Psoas muscle (tissue), 8 donors: ENCODE measurements at places on chromosomes 3 and 15. TPM values are rescaled to one million over a fixed set of nuclear protein-coding genes. Genes with fewer than 3 reads are reported as not detected.

- DNase-seq = no peak
Measured at GRCh38 chr15:55256281-55257011, 33.2 kb downstream of the RAB27A start.

DNA sequence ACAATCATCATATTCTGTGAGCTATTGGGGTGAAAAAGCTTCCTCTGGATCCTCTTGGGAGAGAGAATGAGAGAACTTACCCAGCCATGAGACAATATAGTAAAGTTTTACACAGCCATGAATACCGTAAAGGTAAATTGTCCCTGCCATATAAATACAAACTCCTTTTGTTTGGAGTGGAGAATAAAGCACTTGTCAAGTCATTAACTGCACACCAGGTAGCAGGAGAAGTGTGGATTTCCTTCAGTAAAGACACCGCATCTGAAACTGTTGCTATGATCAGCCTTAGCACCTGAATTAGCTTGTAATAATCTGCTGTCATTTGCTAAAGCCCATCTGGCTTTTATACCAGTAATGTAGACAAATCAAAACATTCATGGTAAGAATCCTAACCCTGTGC lies 336.6 kb upstream of the SLCO3A1 start:
- DNase-seq = no peak

GRCh38 chr3:53675942-53676341 lies 170.3 kb downstream of the CHDH start:
- DNase-seq = no peak

- no peak for DNase-seq
Measured at GRCh38 chr3:120332646-120333045, 16.5 kb downstream of the LRRC58 start.

GRCh38 chr3:123602325-123602724 lies 17.5 kb upstream of the HACD2 start:
- DNase-seq = no peak

The NR1I2 gene
- polyA plus RNA-seq = 0.05 TPM

The CAPN3 gene
- 154 TPM for polyA plus RNA-seq

GRCh38 chr15:64426845-64427465 lies 33.4 kb upstream of the ZNF609 start:
- no peak for DNase-seq

DNA sequence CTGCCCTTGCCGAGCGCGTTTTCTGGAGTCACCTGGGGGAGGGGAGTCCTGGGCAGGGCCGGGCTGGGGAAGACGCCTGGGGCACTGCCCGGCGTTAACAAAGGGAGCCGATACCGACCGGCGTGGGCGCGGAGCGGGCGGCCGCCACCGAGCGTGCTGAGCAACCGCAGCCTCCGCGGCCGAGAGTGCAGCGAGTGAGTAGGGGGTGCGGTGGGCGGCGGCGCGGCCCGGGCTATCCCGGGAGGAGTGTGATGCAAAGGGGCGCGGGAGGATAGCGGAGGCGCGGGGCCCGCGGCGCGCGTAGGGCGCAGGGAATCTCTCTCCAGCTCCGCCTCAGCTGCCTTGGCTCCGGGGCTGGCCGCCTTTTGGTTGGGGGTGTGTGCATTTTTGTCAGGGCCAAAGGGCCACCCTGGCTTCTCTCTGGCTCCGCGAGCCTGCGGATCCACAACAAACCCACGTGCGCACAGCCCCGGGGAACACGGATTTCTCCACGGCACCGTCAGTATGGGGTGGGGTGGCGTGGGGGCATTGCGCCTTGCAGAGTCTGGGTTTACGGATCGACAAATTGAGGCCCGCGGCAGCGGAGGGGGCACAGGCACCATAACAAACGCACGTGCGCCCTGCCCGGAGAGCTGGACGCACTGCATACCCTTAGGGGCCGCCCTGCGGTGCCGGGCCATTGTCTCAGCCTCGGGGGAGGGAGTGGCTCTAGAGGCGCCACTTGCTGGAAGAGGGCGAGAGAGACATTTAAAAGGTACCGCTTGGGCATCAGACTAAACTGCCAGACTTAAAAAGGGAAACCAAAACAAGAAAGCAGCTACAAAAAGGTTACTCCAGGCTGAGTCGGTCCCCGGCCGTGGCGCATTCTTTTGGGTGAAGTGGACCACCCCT lies 560 bp downstream of the ST6GAL1 start:
- peak; percentile 62 for DNase-seq

GRCh38 chr3:194946091-194946490 lies 260.4 kb downstream of the FAM43A start:
- no peak for DNase-seq
